ENCODE measurements at places on chromosomes 2 and 18. TPM values are rescaled to one million over a fixed set of nuclear protein-coding genes. Genes with fewer than 3 reads are reported as not detected.

CBLN2 gene
- 3.8 TPM for total RNA-seq

PTPN4 gene
- 52.5 TPM for total RNA-seq

CLIP4 gene
- 22.2 TPM for total RNA-seq

GREB1 gene
- total RNA-seq = 4.8 TPM

C2orf66 gene
- not detected for total RNA-seq

ADGRF3 gene
- not detected for total RNA-seq

CYTIP gene
- total RNA-seq = 30.7 TPM

C2orf80 gene
- total RNA-seq = not detected

DYSF gene
- 13.4 TPM for total RNA-seq

IL36A gene
- total RNA-seq = not detected

RNF125 gene
- total RNA-seq = 12.5 TPM

HJURP gene
- 7.6 TPM for total RNA-seq

TMEM247 gene
- not detected for total RNA-seq

IL1R2 gene
- total RNA-seq = 2.3 TPM

ATAD2B gene
- total RNA-seq = 67.0 TPM

COL4A3 gene
- total RNA-seq = 1.3 TPM

QPCT gene
- 4.8 TPM for total RNA-seq

CREG2 gene
- total RNA-seq = 0.37 TPM

CLEC4F gene
- 0.37 TPM for total RNA-seq

HAAO gene
- 18.5 TPM for total RNA-seq

ZNG1B gene
- total RNA-seq = 47.2 TPM

AKAIN1 gene
- not detected for total RNA-seq

EGR4 gene
- total RNA-seq = not detected

HNRNPLL gene
- total RNA-seq = 58.9 TPM

FAP gene
- 0.87 TPM for total RNA-seq

SLC5A6 gene
- total RNA-seq = 19.3 TPM

TUBA4B gene
- not detected for total RNA-seq

BCL11A gene
- 17.3 TPM for total RNA-seq
